Activated CD4-positive, alpha-beta T cell treated with anti-CD3 and anti-CD28 coated beads for 36 hours (primary cell): ENCODE measurements at places on chromosomes 1 and 21. TPM values are rescaled to one million over a fixed set of nuclear protein-coding genes. Genes with fewer than 3 reads are reported as not detected.

Gene ATF3
- total RNA-seq: 44.9 TPM

DNA sequence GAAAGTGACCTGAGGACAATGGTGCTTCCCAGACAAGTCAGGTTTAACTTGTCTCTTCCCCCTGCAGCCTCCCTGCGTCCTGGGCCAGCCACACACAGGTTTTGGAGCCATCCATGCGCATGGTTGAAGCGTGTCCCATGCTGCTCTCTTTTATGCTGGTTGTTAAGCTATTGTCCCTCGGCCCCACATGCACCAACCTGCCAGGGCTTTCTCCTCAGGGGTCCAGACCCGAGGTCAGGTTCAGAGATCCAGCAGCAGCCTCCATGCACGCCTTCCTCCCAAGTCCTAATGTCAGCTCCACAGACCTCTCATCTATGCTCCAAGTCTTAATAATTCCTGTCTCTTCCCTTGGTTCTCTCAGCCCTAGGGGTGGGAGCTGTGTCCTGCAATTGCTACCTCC, 1.6 kb downstream of the ABCA4 start:
- H3K4me3 ChIP-seq: no peak overlapping the region
- no peaks in the 10 kb centered on the region for H3K36me3 ChIP-seq
- H3K4me1 ChIP-seq: no peaks in the 10 kb centered on the region

DNA sequence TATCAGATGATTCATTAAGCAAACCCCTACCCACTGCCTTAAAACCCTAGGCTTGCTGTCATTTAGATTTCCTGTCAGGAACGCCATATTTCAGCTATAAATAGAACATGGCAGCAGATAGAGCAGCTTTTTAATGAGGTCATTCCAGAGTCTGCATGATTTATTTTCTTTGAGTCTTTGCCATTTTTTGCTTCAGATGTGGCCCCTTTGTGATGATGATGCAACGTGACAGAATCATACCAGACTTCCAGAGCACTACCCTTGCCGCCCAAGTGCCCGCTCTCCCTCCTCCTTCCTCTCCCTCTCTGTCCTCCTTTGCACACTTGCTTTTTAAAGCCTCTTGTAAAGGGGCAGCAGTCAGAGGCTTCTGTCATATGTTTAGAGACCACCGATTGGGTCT, 55.5 kb upstream of the TRIM67 start:
- H3K36me3 ChIP-seq: no peaks in the 10 kb centered on the region
- H3K27ac ChIP-seq: no peak overlapping the region
- peaks cover 10% of the 10 kb centered on the region for H3K27me3 ChIP-seq
- H3K4me3 ChIP-seq: no peak overlapping the region
- DNase-seq: no peak

GRCh38 chr1:113949007-113949406, 19.9 kb downstream of the HIPK1 start:
- H3K27me3 ChIP-seq: no peaks in the 10 kb centered on the region
- no peak for DNase-seq
- peaks cover 30% of the 10 kb centered on the region for H3K36me3 ChIP-seq

Gene SYT11
- 14.3 TPM for total RNA-seq

DNA sequence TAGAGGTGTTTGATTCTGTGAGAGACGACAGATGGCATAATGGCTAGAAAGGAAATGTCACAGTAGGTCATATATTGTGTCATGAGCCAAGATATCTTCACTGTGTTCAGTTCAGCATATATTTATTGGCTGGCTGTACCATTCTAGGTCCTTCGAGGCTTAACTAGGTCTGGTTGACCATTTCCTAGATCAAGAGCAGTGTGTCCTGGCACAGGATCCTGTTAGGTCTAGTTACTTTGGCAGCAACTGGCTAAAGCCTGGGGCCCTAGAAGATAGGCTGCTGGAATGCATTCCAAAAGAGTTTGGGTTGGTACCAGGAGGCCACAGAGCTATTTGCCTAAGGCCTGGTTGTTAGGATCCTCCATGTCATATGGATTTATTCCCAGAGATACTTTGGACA, 20.9 kb downstream of the ZBTB40 start:
- peaks cover 4% of the 10 kb centered on the region for H3K36me3 ChIP-seq
- DNase-seq: no peak
- H3K27me3 ChIP-seq: no peaks in the 10 kb centered on the region
- H3K4me1 ChIP-seq: peaks cover 8% of the 10 kb centered on the region
- H3K4me3 ChIP-seq: no peak overlapping the region
- H3K27ac ChIP-seq: no peak overlapping the region

GRCh38 chr1:77899647-77900320, 11.4 kb downstream of the NEXN start:
- H3K4me1 ChIP-seq: no peaks in the 10 kb centered on the region
- H3K4me3 ChIP-seq: no peak overlapping the region
- H3K27ac ChIP-seq: no peak overlapping the region
- DNase-seq: no peak
- H3K27me3 ChIP-seq: no peaks in the 10 kb centered on the region

Gene CHRNB2
- not detected for total RNA-seq

DNA sequence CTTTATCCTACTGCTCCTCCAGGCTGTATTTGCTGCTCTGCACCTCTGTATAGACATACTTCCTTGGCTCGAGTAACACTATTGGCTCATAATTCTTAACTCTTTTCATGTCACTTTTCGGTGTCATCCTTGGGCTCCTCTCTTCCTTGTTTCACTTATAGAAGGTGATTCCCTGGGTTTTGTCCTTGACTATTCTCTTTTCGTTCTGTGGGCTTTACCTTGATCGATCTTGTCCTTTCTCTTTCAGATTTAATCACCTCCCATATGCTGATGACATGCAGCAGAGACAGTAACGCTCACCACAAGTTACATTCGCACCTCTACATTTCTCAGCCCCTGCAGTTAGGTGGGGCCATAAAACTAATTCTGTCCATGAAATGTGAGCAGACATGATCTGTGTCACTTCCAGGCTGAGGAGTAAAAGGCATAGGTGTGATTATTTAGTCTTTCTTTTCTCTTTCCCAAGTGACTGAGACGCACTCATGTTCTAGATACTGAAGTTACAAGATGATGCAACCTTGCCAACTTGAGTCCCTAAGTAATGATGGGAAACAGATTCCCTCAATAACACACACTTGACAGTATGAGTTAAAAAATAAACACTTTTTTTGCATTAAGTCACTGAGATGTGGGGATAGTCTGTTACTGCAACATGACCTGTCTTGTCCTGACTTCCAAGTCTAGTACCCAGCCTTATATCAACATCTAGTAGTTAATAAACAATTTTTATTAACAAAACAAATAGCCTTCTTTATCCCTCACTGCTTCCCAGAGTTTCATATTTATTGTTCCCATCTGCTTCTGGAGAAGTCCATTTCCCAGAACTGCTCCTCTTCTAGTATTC, 49.9 kb upstream of the HAO2 start:
- H3K27ac ChIP-seq: no peak overlapping the region
- H3K36me3 ChIP-seq: no peaks in the 10 kb centered on the region
- H3K4me3 ChIP-seq: no peak overlapping the region
- no peaks in the 10 kb centered on the region for H3K4me1 ChIP-seq

- no peak overlapping the region for H3K4me3 ChIP-seq
- H3K36me3 ChIP-seq: no peaks in the 10 kb centered on the region
- no peaks in the 10 kb centered on the region for H3K4me1 ChIP-seq
- peaks cover 4% of the 10 kb centered on the region for H3K27me3 ChIP-seq
- no peak overlapping the region for H3K27ac ChIP-seq
- DNase-seq: peak; percentile 59
Measured at GRCh38 chr1:175887981-175888428, 144.6 kb upstream of the TNR start.

- peaks cover 2% of the 10 kb centered on the region for H3K27me3 ChIP-seq
- DNase-seq: peak; percentile 35
- H3K4me1 ChIP-seq: peaks cover 7% of the 10 kb centered on the region
- H3K27ac ChIP-seq: no peak overlapping the region
- H3K4me3 ChIP-seq: no peak overlapping the region
- H3K36me3 ChIP-seq: no peaks in the 10 kb centered on the region
Measured at GRCh38 chr1:86753700-86754099, 49.3 kb downstream of the SH3GLB1 start.

- no peak overlapping the region for H3K4me3 ChIP-seq
- no peak for DNase-seq
- H3K36me3 ChIP-seq: peaks cover 22% of the 10 kb centered on the region
- H3K4me1 ChIP-seq: peaks cover 18% of the 10 kb centered on the region
Measured at GRCh38 chr1:184822267-184822666, 67.6 kb upstream of the EDEM3 start.

Gene SAMSN1
- 43.5 TPM for total RNA-seq

GRCh38 chr1:181126289-181126688, 37.8 kb downstream of the IER5 start:
- H3K4me1 ChIP-seq: peaks cover 11% of the 10 kb centered on the region
- no peaks in the 10 kb centered on the region for H3K36me3 ChIP-seq
- no peak overlapping the region for H3K4me3 ChIP-seq
- H3K27ac ChIP-seq: no peak overlapping the region
- no peak for DNase-seq

- H3K36me3 ChIP-seq: peaks cover 3% of the 10 kb centered on the region
- no peak overlapping the region for H3K27ac ChIP-seq
- H3K27me3 ChIP-seq: no peaks in the 10 kb centered on the region
- H3K4me3 ChIP-seq: no peak overlapping the region
- peaks cover 30% of the 10 kb centered on the region for H3K4me1 ChIP-seq
- no peak for DNase-seq
Measured at GRCh38 chr1:151995774-151996173, 2.1 kb upstream of the S100A10 start.

- H3K36me3 ChIP-seq: no peaks in the 10 kb centered on the region
- no peak for DNase-seq
- no peak overlapping the region for H3K27ac ChIP-seq
- H3K27me3 ChIP-seq: no peaks in the 10 kb centered on the region
- no peaks in the 10 kb centered on the region for H3K4me1 ChIP-seq
Measured at GRCh38 chr1:183645531-183645930, 7.6 kb downstream of the APOBEC4 start.

Gene SFPQ
- 389 TPM for total RNA-seq

DNA sequence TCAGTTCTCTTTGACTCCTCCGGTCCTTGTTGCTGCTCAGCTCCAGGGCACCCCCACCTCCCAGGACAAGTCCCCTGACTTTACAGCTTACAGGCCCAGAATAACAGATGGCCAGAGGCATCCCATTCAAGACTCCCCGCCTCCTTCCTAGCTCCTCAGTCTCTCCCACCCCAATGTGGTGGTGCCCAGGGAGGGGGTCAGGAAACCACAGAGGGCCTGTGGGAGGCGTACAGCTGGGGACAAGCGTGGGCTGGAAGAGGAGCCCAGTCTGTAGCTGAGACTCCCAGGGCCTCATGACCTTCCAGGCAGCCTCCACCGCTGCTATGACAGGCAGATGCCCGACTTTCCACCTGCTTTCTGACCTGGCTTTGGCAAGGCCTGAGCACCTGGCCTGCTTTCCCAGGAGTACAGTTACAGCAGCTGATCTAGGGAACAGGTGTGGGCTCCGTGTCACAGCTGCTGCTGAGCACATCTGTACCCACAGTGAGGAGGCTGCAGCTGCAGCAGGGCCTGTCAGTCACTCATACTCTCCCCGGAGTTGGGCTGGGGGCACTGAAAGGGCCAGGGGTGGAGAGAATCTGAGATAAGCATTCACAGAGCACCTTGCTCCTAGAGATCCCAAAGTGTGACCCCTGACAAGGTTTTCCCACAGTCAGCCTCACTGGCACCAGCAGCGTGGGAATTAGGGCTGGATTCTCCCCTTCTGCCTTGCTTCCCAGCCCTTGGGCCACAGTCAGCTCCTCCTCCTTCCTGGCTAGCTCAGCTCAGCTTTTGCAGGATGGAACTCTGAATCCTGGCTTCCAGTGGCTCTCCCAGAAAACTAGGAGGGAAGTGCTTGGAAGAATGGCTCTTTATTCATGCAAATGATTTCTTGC, 7.1 kb upstream of the NAV1 start:
- H3K27ac ChIP-seq: no peak overlapping the region
- H3K36me3 ChIP-seq: peaks cover 12% of the 10 kb centered on the region
- H3K4me1 ChIP-seq: peaks cover 7% of the 10 kb centered on the region

Gene POLR3C
- total RNA-seq: 42.6 TPM

Gene DHRS3
- 33.3 TPM for total RNA-seq

DNA sequence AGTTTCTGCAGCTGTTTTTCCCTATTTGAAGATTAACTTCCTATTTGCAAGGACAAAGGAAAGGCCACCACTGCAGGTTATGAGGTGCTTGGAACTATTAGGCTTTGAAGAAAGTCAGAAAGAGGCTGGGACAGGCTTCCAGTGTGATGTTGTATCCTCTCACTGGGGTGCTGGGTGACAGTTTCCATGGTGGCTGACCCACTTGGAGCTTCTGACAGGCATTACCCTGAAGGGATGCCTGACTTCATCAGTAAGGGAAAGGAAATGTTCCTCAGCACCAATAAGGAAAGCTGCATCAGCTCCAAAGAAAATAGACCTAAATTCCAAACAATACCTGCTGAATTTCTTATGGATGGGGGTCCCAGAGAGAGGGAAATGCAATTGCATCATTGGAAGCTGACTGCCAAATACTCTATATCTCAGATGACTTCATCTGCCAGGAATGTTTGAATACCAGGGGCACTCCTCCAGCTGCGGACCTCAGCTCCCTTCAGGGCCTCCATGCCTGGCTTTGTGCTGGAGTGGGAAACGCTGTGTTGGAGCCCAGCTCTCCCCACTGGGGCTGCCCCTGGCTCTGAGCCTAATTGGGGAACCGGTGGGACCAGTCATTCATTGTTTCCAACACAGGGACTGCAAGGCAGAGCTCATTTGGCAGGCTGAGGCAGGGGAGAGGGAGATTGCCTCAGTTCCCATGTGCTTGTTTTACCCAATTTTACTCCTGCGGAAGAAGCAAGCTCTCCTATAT, 76.6 kb downstream of the RGL1 start:
- no peak overlapping the region for H3K4me3 ChIP-seq
- no peak for DNase-seq
- H3K27me3 ChIP-seq: no peaks in the 10 kb centered on the region
- H3K27ac ChIP-seq: no peak overlapping the region
- H3K4me1 ChIP-seq: peaks cover 3% of the 10 kb centered on the region

- H3K4me3 ChIP-seq: peak overlapping the region; percentile 63
- peak; percentile 19 for DNase-seq
- peaks cover 50% of the 10 kb centered on the region for H3K27me3 ChIP-seq
- H3K27ac ChIP-seq: no peak overlapping the region
- H3K36me3 ChIP-seq: no peaks in the 10 kb centered on the region
Measured at GRCh38 chr1:184388319-184388889, 1.6 kb downstream of the C1orf21 start.

GRCh38 chr1:2547210-2548067, 8.7 kb upstream of the TNFRSF14 start:
- DNase-seq: peak; percentile 86
- H3K4me3 ChIP-seq: peak overlapping the region; percentile 78
- H3K27me3 ChIP-seq: no peaks in the 10 kb centered on the region
- no peaks in the 10 kb centered on the region for H3K36me3 ChIP-seq

GRCh38 chr1:24420547-24420946, 4.9 kb downstream of the NIPAL3 start:
- no peak overlapping the region for H3K27ac ChIP-seq
- H3K4me1 ChIP-seq: peaks cover 76% of the 10 kb centered on the region
- H3K36me3 ChIP-seq: peaks cover 57% of the 10 kb centered on the region
- H3K27me3 ChIP-seq: no peaks in the 10 kb centered on the region
- no peak overlapping the region for H3K4me3 ChIP-seq
- DNase-seq: no peak

GRCh38 chr1:32255072-32256071, 4.3 kb downstream of the LCK start:
- peaks cover 62% of the 10 kb centered on the region for H3K36me3 ChIP-seq
- H3K4me1 ChIP-seq: peaks cover 48% of the 10 kb centered on the region
- peak overlapping the region; percentile 91 for H3K4me3 ChIP-seq
- H3K27me3 ChIP-seq: no peaks in the 10 kb centered on the region
- peak; percentile 55 for DNase-seq
